AG10803 (cell line): ENCODE measurements at places on chromosomes 3 and 15.

DNA sequence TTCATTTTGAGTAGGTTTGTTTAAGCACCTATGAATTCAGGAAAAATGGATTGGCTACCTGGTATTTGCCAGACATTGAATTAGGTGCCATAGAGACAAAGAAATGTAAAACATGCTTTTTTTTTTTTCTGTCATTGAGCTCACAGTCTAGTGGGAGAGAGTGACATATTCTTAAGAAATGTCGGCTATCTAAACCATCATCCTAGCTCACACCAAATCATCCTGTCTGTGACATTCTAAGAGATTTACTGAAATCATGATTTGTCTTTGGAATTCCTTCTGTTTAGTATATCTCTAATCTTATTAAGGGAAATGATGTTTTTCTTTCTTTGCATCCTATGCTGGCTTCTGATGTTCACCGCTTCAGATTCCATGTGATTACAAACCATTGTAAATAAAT is 59.5 kb upstream of the STXBP5L start:
- no peak for DNase-seq

- no peak for DNase-seq
Observed at GRCh38 chr3:112132088-112132487, 960 bp downstream of the GCSAM start.

- DNase-seq, result no peak
Observed at GRCh38 chr3:17607905-17608304, 134.5 kb downstream of the TBC1D5 start.

GRCh38 chr15:92167451-92167850 is 226.2 kb upstream of the ST8SIA2 start:
- no peak for DNase-seq

- peak; percentile 21 for DNase-seq
Observed at GRCh38 chr3:27657871-27658270, 64.3 kb downstream of the EOMES start.

DNA sequence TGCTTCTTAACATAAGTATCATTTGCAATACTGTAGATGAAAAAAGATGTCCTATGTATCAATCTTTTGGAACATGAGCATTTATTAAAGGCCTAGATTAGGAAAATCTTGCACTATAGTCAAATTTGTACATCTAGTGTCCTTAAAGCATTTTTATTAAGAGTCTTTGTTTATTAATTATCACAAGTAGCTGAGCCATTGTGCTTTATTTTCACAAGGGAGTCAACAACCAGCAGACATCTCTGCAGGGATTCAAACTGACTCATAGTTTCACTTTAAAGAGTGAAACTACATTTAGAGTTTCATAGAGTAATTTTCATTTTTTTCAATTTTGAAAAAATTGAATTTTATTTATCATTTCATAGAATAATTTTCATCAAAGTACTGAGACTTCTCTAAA is 94.5 kb upstream of the EIF1B start:
- no peak for DNase-seq

DNA sequence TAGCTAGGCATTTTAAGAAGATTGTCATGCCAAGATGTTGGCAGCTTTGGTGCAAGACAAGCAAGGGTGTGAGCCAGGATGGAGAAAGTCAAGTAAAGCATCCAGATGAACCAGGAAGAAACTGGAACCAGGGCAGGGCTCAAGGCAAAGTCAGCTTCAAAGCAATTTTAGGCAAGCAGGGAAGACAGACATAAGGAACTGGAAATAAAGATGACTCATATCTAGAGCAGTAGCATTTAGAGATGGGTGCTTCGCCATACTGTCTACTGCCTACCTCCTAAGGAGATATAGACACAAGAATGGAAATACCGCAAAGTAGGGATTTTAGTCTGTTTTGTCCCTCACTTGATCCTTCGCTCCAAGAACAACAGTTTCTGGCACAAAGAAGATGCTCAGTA is 59.9 kb downstream of the RYR3 start:
- no peak for DNase-seq

GRCh38 chr15:69117431-69117871 is 43.0 kb upstream of the GLCE start:
- DNase-seq, result no peak

DNA sequence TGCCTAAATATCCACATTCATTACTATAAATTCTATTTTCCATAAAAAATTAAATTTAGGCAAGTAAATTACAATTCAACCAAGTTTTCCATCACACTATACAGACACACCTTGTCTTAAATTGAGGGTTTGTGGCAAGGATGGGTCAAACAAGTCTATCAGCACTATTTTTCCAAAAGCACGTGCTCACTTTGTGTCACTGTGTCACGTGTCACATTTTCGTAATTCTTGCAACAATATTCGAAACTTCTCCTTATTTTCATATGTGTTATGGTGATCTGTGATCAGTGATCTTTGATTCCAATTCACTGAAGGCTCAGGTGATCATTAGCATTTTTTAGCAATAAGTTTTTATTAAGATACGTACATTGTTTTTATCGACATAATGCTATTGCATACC is 323.3 kb upstream of the CNTN4 start:
- DNase-seq, result no peak

- DNase-seq, result peak; percentile 31
Observed at GRCh38 chr3:47849699-47850563, 47.0 kb downstream of the DHX30 start.
